ENCODE measurements at places on chromosomes 7 and 10. TPM values are rescaled to one million over a fixed set of nuclear protein-coding genes. Genes with fewer than 3 reads are reported as not detected.

DNA sequence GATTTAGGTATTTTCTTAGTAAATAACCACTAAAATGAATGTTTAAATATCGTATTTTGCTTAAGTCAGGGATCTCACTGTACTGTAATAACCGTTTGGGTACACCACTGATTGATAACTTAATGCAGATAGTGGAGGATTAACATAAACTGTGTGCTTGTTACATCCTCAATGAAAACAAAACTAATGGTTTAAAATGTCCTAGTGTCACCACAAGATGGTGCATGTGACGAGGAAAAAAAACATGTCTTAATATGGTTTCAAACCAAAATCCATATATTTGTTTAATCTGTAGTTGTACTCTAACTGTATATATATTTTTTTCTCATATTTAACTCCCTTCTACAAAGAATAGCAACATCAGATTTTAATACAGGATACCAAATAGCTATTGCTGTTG is 19.2 kb downstream of the ARMC10 start:
- no peak overlapping the region for H3K4me3 ChIP-seq
- no peaks in the 10 kb centered on the region for H3K4me1 ChIP-seq
- no peak overlapping the region for H3K27ac ChIP-seq
- H3K27me3 ChIP-seq, result no peaks in the 10 kb centered on the region
- H3K36me3 ChIP-seq, result peaks cover 65% of the 10 kb centered on the region

DNA sequence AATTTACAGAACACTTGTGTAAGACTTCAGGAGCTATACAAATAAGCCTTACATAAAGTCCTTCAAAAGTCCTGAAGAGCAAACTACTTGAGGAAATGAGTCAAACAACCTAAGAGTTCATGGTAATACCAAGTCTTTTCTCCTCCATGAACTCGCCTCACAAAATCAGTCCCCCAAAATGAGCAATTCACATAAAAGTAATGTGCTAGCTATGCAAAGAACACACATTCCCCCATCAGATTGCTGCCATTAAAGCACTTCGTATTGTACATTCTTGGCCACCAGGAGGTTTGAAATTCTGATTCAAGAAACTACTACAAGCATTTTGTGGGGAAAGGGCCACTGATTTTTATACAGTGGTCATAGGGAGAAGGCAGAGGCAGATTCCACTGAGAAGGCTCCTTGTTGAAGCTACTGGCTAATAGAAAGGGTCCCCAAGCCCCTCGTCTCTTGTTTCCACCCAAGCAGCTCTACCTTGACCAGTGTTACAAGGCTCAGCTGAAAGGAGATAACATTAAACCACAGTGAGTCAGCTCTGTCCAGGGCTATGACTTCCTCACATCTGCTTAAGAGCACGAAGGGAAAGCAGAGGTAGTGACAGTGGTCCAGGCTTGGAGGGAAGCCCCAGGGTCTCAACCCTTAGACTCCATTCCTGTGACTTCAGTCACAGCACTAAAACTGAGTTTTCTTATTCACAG is 115.2 kb upstream of the CDK1 start:
- DNase-seq, result no peak
- H3K27me3 ChIP-seq, result no peaks in the 10 kb centered on the region
- H3K4me3 ChIP-seq, result no peak overlapping the region
- no peak overlapping the region for H3K27ac ChIP-seq
- peaks cover 7% of the 10 kb centered on the region for H3K4me1 ChIP-seq
- H3K36me3 ChIP-seq, result no peaks in the 10 kb centered on the region

DNA sequence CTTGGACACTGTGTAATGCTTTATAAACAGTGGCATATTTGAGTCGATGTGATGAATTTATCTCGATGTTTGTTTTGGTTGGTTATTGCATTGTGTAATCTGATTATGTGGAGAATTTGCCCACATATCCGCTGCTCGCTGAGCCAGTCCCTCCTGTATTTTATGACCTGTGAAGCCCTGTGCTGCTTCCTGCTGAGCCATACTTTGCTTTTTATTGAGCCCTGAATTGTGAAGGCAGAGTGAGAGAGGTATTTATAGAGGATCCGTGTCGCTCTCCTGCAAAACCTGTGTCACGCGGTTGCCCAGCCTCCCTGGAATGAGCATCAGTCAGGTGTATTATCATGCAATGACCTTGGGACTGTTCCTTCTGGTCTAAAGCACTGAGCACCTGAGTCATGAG is 253.7 kb downstream of the ARHGAP21 start:
- H3K4me1 ChIP-seq, result peaks cover under 1% of the 10 kb centered on the region
- H3K27ac ChIP-seq, result no peak overlapping the region
- DNase-seq, result no peak
- no peak overlapping the region for H3K4me3 ChIP-seq
- peaks cover 30% of the 10 kb centered on the region for H3K36me3 ChIP-seq
- H3K27me3 ChIP-seq, result no peaks in the 10 kb centered on the region

Gene FAM25A
- total RNA-seq, result not detected
